ENCODE measurements at places on chromosomes 11 and 22. TPM values are rescaled to one million over a fixed set of nuclear protein-coding genes. Genes with fewer than 3 reads are reported as not detected.

The UCP2 gene
- polyA plus RNA-seq, result 68.7 TPM

The HBG1 gene
- polyA plus RNA-seq, result 313 TPM

The TUBA8 gene
- polyA plus RNA-seq, result 3.9 TPM

The TXNRD2 gene
- 27.7 TPM for polyA plus RNA-seq

The MUC5B gene
- polyA plus RNA-seq, result 0.12 TPM

The IGSF22 gene
- 1.9 TPM for polyA plus RNA-seq

The CASP1 gene
- 3.1 TPM for polyA plus RNA-seq

The PNPLA3 gene
- 2.0 TPM for polyA plus RNA-seq

The WNT11 gene
- polyA plus RNA-seq, result 10.3 TPM
